NCI-H460 (cell line): ENCODE measurements at places on chromosomes 12 and 14.

GRCh38 chr12:10197879-10198278, 14.8 kb upstream of the GABARAPL1 start:
- no peak for DNase-seq

DNA sequence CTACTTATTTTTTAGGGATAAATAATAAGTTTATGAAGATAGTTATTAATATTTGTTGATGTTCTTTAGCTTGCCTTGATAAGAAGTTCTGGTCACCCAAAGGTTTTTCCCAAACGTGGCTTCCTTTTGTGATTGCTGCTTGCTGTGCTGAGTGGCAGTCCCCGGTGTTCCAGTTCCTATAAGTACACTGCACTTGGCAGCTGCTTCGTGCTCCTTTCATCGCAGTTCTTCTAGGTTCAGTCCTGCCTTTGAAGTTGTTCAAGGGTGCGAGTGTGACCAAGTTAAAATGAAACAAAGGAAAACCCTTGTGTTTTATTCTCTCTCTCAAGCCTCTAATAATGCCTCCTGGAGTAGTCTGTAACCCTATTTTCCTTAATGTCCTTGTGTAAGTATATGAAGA, 128.5 kb upstream of the ATF1 start:
- no peak for DNase-seq

- DNase-seq, result no peak
Observed at GRCh38 chr12:129871991-129872972, 31.5 kb downstream of the TMEM132D start.

DNA sequence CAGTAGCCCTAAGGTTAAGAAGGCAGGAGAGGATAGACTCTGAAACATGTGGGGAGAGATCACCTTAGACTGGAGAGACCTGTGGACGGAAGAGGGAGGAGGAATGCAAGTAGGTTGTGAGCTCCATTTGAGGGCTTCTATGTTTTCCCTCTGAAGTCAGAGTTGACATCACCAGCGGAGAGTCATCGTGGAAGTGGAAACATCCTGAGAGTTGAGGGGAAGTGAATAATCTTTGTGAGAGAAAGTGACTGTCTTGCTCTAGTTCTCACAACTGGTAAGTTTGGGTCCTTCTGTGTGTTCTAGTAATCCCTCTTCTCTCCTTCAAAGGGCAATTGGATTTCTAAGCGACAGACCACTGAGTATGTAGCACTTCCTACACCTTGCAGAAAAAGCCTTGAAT, 103.6 kb upstream of the CCND2 start:
- no peak for DNase-seq

DNA sequence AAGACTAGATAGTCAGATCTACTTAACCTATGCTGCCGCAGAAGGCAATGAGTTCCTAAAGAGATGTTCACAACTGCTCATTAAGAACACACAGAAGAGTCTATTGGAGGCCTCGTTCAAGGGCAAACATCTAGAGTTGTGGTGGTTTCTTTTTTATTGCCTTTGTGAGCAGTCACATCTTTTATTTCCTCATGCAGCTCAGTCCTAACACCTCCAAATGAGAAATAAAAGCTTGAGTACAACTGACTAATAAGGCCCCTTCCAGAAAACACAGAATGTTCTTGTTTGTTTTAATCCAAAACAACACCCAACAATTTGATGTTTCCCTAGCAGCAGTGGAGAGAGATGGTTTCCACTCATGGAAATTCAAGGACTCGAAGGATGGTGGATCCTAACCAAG, 123.5 kb upstream of the NOS1 start:
- DNase-seq, result no peak

- DNase-seq, result no peak
Observed at GRCh38 chr12:87383680-87384079, 645.5 kb downstream of the C12orf50 start.

GRCh38 chr12:131607658-131608447, 103.0 kb upstream of the SFSWAP start:
- DNase-seq, result no peak

- DNase-seq, result peak; percentile 56
Observed at GRCh38 chr12:112855375-112855774, 51.4 kb upstream of the OAS1 start.

- no peak for DNase-seq
Observed at GRCh38 chr12:57158665-57159064, 11.2 kb upstream of the LRP1-AS start.

DNA sequence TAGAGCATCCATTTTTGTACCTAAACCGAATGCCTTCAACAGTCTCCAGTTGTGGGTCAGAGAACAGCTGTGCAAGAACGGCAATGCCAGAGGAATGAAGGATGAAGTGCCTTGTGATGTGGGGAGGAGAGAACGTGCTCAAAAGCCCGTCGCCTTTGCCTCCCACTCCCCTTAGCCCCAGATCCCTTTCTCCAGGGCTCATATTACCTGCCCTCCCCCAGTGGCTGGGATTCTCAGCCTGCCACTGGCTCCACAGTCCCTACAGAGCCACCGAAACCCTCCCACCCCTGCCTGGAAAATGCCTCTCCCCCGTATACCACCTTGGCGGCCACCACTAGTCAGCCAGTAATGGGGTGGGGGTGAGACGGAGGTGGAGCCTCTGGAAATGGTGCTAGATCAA, 158.5 kb downstream of the ZFP36L1 start:
- no peak for DNase-seq

GRCh38 chr12:18583655-18584054, 154.2 kb downstream of the PLCZ1 start:
- no peak for DNase-seq

DNA sequence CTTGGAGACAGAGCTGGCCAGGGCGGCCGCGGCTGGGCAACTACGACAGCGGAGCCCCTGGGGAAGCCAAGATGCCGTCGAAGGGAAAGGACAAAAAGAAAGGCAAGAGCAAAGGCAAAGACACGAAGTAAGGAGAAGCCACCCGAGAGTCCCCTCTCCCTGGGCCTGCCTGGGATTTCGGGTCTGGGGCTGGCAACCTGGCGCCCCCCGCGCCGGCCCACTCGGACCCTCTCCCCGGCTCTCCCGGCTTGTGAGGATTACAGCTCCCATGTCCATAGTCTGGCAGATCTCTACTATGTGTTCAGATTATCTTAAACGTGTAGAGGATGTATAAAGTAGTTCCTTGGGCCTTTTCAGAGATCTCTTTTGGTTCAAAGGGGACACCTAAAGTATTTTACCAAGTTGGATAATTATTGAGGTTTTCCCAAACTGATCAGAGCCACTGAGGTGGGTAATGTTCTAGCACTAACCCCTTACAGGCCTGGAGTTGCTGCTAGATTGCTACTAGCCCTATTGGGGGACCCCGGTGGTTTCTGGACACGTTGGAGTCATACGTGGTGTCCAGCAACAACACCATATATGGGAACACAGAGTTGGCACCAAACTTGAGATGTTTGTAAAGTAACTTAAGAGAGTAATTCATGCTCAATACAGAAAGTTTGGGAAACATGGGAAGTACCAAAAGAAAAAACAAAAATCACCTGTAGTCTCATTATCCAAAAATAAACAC, 424 bp downstream of the BBOF1 start:
- DNase-seq, result no peak

DNA sequence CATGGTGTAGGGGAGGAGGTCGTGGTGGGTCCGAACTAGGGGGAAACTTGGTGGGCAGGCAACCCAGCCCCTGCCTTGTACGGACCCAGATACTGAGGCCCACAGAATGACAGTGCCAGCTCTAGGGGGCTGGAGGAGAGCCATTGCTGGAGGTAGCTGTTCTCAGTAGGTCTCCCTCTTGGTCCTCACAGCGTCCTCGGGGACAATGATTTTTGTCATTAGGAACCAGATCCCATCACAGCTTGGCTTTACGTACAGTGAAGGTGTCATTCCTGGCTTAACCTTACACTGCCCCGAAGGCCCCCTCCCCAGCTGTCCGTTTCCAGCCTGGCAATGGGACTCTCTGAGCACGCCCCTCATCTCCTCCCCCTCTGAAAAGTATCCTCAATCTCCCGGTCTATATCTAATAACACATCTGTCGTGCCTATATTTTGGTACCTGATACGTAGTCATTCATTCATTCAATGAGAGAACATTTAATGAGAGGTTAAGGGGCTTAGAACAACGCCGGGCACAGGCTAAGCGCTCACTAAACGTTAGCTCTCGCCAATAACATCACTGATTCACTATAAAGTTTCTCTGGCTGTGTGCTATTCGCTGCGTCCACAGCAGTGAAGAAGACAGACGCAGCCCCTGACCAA, 597 bp upstream of the DYNC1H1 start:
- DNase-seq, result no peak

DNA sequence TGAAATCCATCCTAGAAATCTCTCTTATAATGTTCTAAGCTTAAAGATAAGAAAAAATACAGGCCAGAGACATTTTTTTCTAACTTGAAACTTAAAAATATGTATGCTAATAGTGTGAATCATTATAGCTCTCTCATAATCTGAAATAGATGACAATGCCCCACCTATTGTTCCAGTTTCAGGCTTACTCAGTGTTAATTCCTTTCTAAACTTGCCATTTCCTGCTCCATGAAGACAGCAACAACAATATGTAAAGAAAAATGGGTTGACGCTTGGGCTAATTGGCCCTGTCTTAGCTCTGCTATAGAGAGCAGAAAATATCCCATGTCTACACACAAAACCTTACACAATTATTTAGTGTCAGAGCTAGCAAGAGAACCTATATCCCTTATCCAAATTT, 37.1 kb downstream of the LMO3 start:
- no peak for DNase-seq

DNA sequence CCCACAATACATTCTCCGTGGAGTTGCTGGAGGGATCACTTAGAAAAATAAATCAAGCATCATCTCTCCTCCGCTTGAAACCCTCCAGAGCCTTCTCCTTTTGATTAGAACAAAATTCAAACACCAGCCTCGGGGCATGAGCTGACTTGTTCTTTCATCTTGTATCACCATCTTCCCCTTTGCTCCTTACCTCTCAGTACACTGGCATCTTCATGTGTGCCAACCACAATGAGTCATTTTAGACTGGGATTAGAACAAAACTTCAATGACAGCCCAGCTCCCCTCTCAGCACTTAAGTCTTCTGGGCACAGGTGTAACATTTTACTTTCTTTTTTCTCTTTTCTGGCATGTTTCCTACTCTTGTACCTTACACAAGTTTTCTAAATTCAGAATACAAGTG, 1159.2 kb upstream of the TMEM132C start:
- DNase-seq, result no peak

- DNase-seq, result no peak
Observed at GRCh38 chr14:58138714-58139482, 13.1 kb downstream of the ARMH4 start.

DNA sequence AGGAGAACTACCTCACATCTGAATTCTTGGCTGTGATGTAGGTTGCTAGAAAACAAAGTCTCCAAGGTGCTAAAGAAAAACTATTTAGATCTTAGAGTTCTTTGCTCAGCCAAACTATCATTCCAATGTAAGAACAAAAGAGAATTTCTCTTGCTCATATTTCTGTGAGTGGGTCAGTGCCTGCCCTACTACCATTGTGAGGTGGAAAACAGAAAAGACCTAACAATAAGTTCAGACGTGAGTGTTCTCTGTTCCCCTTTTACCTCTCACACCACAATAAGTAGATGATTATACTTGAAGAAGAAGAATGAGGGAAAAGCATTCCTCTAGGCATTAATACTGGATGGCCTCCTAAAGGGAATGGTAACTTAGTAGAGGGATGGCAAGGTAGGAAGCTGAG, 187.4 kb upstream of the KITLG start:
- no peak for DNase-seq

DNA sequence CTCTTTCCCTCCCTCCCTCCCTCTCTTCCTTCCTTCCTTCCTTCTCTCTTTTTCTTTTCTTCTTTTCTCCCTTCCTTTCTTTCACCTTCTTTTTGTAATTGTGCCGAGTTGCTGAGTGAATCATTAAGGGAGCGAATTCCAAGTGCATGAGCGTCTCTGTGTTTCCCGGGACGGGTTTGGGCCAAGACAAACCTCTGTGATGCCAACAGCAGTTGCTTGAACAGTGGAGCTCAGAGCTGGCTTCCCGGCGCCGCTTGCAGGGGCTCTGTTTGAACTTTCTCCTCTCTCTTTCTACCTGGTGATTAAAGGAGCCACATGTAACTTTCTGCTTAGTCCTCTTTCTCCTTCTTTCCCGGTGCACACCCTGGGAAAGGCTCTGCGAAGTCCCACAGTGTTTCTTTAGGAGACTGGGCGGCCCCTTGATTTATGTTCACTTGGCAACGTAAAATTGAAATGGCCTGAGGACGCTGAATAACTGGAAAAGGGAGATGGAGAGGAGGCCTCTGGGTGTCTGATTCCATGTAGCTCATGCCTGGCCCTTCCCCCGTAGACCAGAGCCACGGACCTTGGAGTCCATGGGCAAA, 33.7 kb upstream of the MAP1LC3B2 start:
- DNase-seq, result peak; percentile 65

- DNase-seq, result peak; percentile 66
Observed at GRCh38 chr12:70590051-70590450, 47.2 kb downstream of the PTPRB start.

DNA sequence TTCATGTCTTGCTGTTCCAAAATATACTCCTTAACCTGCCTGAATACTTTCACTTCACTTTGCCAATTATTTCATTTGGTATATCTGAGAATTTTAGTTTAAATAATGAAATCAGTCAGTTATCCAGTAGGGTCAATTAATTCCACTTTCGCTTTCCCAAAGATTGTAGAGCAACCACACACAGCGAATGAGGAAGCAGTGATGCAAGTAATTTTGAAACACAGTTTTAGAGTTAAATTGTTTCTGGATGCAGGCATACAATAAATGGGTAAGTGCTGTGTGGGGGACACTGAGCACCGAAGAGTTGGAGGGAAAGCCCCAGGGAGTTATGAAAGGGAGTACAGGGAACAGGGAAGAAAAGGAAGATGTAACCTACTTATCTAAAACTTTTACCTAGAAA, 62.8 kb downstream of the TSHR start:
- no peak for DNase-seq

- DNase-seq, result no peak
Observed at GRCh38 chr12:16492240-16492639, 113.7 kb downstream of the LMO3 start.

- no peak for DNase-seq
Observed at GRCh38 chr14:67453575-67454300, 34.8 kb downstream of the TMEM229B start.

GRCh38 chr12:101783150-101783549, 43.9 kb upstream of the SYCP3 start:
- no peak for DNase-seq

DNA sequence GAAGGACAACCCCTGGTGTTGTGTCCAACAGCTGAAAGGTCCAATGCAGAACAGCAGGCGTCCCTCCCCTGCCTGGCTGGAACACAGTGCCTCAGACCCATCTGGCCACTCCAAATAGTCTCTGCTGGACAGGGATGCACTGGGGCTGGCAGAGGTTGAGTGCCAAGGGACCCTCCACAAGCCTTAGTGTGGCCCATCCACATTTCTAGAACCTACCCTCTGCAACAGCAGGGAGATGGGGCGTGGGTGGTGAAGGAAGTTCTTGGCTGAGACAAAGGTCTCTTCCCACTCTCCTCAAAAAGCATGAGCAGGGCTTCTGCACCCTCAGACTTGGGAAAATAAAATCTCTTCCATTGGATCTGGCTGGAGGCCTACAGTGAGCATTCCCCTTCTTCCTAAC, 36.5 kb downstream of the LTBP2 start:
- DNase-seq, result no peak

- no peak for DNase-seq
Observed at GRCh38 chr12:3869865-3870264, 3.3 kb downstream of the PARP11 start.

- peak; percentile 7 for DNase-seq
Observed at GRCh38 chr14:81401420-81402122, 1.4 kb upstream of the STON2 start.

- DNase-seq, result no peak
Observed at GRCh38 chr12:128690641-128691040, 133.1 kb downstream of the SLC15A4 start.

- no peak for DNase-seq
Observed at GRCh38 chr12:94872971-94873733, 130.3 kb downstream of the NDUFA12 start.
